Stimulated activated CD4-positive, alpha-beta T cell treated with anti-CD3 and anti-CD28 coated beads, Interleukin-2, amount 100 ng/mL, for 4 hours (primary cell): ENCODE measurements at places on chromosomes 16 and 17.

DNA sequence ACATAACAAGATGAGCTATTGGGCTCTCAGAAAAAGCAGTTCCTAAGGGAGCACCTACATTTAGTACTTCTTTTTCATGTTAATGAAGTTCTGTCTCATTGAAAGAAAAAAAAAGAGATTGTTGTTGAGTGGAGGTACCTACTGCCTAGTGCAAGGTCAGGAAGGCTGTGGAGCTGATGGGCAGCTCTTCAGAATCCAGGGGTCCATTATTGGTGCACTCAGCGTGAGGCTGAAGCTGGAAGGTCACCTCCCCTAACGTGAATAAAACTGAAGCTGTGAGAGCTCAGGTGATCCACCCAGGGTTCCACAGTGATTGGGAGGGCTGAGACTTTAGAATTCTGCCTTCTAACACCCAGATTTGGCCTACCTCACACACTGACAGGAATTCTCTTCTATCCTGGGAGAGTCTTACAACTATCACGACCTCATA, 153.9 kb upstream of the TBX2 start:
- DNase-seq: no peak

GRCh38 chr17:73976676-73977521, 226.6 kb upstream of the RPL38 start:
- DNase-seq: no peak

DNA sequence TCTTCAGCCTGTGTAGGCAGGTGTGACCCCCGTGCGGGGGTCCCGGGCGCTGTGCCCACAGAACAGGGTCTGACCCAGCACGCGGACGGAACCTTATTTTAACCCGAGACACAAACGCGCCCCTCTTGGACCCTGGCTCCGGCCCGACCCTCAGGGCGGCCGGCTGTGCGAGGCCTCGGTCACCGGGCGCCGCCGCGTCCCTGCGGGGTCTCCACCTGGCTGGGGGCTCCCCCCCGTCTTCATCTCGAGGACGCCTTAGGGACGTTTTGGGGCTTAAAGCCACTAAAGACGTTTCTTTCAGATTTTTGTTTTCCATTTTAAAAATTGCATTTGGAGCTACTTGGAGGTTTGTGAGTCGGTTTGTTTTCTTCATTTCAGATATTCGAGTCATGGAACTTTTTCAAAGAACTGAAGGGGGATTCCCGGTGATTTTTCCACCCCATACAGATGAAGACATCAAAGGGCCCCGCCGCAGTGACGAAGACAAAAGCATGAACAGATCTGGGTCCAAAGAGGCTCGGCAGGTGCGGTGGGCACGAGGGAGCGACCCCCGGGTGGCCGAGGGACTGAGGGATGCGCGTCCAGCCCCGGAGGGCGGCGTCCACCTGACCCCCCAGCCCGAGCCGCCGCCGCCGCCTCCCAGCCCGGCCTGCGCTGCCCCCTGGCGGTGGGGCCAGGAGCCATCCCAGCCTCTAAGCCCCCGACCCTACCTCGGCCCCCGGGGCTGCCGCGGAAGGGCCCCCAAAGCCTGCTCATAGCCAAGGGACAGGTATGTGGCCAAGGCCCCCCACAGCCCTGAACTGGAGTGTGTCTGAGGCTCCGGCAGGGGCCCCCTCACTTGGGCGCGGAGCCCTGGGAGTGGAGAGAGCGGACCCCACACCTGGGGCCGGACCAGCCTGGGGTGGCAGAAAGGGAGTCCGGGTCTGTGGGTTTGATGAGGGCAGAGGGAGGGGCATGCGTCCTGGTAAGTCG, 3.8 kb upstream of the CD7 start:
- DNase-seq: peak; percentile 85

- no peak for DNase-seq
Measured at GRCh38 chr17:14316126-14316832, 15.4 kb downstream of the HS3ST3B1 start.

DNA sequence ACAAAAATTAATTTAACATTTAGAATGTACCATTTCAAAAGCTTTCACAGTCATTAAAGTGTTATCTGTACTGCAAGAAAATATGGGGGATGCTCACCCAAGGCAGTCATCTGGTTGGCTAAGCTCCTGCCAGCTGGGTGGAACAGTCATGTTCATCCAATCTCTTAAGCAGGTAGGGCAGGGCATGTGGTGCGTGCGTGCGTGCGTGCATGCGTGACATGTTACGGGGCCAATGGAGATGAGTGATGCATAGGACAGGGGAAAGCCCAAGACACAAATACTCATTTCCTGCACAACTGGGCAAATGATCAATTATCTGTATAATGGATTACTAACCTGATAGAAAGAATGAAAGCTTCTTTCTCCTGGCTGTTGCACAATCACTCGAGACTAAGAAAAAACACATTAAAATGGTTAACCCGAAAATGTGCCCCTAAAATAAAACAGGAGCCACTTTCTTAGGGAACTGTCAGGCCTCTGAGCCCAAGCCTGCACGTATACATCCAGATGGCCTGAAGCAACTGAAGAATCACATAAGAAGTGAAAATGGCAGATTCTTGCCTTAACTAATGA, 104.4 kb downstream of the MYO1D start:
- no peak for DNase-seq

- DNase-seq: no peak
Measured at GRCh38 chr17:945672-946071, 33.9 kb downstream of the NXN start.

GRCh38 chr16:71629278-71630016, 3.5 kb downstream of the MARVELD3 start:
- no peak for DNase-seq

DNA sequence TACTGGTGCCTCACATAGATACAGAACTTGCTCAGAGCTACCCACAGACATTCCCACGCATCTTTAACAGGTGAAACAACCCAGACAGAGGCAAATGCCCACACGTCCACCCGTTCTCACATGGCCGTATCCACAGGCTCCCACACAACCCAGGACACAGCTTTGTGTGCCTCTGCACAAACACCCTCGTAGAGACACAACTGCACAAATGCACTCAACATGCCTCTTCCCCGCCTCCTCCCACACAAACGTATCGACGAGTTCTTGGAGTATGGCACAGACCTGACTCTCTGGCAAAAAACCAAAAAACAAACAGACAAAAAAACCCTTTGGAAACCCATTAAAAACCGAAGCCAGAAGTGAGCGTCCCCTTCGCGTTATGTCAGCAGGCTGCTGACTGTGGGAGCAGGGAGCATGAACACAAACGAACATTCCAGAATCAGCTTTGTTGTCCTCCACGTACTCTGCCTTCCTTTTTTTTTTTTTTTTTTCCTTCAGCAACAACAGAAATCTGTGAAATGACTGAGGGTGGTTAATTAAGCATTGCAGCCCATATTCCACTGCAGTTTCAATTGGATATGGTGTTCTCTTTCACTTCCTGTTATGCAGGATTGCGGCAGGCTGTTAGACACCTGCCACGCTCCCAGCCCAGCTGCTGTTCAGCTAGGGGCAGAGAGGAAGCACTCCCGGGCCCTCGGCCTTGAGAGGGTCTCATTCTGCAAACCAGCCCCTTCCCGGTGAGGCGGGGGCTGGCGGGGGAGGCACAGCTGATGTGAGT, 313.7 kb downstream of the MAF start:
- DNase-seq: no peak

GRCh38 chr17:27518545-27519521, 62.6 kb downstream of the KSR1 start:
- no peak for DNase-seq

GRCh38 chr17:51455931-51456330, 195.6 kb downstream of the UTP18 start:
- DNase-seq: no peak

DNA sequence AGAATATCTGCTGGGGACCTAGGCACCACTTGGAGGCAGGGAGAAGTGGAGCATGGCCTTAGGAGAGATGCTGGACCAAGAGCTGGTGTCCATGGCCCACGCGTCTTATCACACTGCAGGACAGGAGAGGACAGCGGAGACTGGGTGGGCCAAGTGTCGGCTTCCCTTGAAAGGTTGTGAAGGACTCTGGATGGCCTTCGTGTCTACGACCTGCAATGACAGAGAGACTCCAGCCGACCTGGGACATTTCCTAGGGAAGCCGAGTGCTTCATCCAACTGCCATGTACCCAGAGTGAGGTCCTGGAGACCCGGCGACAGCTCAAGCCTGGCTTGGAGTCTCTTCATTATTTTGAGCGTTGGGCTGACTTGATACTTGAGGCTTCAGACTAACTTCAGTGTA, 20.5 kb downstream of the C1QTNF1 start:
- no peak for DNase-seq

DNA sequence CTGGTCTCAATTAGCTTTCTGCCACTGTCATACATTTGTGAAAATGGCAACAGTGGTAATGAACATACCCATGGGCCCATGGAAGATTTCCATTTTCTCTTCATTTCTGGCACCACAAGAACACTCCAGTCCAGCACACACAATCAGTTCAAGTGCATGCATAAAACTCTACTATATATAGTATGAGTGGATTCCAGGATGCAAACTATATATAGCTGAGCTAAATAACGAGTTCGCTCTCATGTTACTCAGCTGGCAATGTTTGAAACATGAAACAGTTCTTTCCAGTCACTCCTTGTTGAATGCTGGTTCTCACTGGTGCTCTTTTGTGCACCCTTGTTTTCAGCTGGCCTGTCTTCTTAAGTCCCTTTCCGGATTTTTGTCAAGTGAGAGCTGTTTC, 75.2 kb upstream of the DHX40 start:
- no peak for DNase-seq

- no peak for DNase-seq
Measured at GRCh38 chr17:32515677-32516383, 29.0 kb downstream of the CDK5R1 start.

- DNase-seq: no peak
Measured at GRCh38 chr17:82387705-82388106, 16.1 kb downstream of the UTS2R start.

DNA sequence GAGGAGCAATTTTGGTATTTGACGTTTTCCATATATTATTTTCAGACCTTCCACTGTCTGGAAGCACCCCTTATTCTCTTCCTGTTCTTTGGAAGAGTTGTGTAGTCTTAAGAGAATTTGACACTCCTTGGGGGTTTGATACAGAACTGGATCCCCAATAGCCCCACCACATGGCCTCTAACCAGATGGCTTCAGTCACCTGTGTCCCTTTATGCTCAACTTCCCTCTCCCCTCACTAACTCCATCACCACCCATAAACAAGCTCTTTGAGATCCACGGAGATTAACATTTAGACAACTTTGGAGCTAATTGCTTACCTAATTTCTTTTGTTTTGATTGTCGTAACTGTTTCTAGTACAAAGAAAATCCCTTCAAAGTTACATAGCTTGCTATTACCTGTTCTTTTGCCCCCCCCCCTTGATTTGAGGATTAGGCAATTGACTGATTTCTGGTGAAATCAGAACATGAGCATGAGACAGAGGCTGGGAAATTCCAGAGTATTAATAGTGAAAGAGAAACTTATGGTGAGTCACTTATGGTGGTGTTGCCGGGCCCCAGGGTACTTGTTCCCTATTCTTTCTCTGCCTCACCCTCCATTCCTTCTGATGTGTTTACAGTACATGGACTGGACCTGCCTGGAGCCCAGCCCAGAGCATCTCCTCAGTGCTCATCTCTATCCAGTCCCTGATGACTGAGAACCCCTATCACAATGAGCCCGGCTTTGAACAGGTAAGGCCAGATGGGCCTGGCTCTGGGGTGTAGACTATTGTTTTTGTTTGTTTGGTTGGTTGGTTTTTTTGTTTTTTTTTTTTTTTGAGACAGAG, 7.5 kb downstream of the UBE2Z start:
- peak; percentile 35 for DNase-seq

DNA sequence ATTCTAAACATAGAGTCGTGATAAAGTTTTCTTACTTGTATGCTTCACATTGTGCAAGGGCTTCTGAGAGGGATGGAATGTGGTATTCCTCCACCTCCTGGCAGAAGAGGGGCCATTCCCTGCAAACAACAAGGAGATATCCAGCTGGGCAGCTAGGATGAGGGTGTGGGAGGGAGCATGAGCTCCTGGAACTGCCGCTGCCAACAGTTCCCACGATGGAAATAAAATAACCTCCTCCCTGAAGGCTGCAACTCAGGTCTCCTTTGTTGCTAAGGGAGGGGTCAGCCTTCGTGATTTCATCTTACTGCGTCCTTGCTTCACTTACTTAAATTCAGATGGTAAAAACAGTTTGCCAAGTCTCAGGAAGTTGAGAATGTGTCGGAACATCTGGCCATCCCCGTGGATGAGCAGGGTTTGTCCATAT, 15.6 kb downstream of the PLEKHG4 start:
- no peak for DNase-seq

- no peak for DNase-seq
Measured at GRCh38 chr16:88983165-88983564, 6.2 kb upstream of the CBFA2T3 start.

DNA sequence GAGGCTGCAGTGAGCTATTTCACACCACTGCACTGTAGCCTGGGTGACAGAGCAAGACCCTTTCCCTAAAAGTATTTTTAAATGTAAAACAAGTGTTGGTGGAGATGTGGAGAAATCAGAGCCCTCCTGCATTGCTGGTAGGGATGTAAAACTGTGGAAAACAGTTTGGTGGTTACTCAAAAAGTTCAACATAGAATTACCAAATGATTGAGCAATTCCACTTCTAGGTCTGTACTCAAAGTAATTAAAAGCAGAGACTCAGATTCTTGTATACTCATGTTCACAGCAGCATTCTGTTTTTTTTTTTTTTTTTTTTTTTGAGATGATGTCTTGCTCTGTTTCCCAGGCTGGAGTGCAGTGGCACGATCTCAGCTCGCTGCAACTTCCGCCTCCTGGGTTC, 141.8 kb downstream of the PITPNC1 start:
- DNase-seq: no peak

GRCh38 chr17:73622381-73622780, 21.9 kb downstream of the SDK2 start:
- DNase-seq: no peak

DNA sequence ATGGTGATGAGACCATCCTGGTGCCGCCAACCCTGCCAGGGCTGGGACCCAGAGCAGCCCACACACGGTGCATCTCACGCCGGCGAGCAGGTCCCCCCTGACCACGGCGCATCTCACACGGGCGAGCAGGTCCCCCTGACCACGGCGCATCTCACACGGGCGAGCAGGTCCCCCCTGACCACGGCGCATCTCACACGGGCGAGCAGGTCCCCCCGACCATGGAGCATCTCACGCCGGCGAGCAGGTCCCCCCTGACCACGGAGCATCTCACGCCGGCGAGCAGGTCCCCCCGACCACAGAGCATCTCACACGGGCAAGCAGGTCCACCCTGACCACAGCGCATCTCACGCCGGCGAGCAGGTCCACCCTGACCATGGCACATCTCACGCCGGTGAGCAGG, 59.2 kb downstream of the MRM3 start:
- no peak for DNase-seq

DNA sequence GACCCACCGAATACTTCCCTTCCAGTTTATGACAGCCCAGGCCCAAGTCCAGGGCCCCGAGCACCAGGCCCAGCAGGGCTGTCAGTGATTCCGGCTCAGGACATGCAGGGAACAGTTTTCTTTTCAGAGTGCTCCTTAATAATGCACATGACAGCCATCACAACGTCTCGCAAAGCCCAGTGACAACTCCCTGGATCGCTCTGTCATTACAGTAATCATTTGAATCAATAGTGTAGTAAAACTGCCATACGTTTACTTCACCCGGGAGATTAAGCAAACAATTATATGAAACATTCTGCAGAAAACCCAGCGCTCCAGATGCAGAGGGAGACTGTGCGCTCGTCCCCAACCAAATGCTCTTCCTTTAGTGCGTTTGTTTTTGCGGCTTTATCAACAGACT, 162.6 kb upstream of the CDH13 start:
- DNase-seq: no peak

GRCh38 chr16:75025761-75026160, 26.9 kb downstream of the ZNRF1 start:
- no peak for DNase-seq
